ENCODE measurements at places on chromosomes 12 and 14.

DNA sequence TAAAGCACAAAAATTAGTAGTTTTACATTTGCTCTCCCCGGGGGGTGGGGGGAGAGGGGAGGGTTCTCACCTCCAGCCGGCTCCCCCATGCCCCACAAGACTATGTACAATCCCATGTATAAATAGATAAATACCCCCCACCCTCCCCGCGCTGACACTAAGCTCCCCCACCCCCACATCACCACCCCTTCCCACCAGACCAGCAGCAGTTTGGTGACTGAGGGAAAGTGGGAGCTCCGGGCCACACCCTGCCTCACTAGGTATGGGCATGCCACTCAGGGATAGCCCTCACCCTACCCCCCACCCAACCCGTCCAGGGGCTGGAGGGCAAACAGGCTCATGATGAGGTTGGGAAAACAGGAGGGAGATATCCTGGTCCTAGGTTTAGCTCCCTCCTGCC is 1.9 kb upstream of the PRKAG1 start:
- DNase-seq, result no peak

DNA sequence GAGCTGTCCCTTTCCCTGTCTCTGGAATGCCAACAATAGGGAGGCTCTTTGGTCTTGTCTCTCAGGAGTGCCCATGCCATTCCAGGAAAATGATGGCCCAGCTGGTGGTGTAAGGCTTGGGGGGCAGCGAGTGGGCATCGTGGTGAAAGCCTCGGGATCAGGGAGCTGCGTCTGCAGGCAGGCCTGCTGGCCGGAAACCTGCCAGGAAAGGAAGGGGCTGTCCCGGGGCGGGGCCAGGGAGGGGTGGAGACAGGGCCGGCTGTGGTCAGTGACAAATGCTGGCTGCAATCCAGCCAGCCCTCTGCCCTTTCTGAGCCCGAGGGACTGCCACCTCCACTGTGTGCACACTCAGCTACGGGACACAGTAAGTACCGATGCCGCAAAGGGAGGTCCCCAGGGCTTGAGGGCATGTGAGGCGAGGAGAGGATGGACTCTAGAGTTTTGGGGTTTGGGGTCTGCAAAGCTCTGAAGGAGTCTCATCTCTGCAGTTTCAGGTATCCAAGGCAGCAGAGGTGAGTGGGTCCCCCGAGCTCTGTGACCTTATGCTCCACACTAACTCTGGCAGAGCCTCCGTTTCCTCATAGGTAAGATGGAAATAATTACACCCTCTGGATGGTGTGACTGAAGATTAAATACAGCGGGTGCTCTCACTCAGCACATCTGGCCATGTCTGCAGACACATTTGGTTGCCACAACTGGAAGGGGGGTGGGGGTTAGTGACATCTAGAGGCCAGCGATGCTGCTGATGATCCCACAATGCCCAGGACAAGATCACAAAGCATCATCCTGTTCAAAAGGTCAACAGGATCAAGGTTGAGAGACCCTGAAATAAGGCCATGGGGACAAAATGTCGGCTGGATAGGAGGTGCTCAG is at the start of gene SERPINA5:
Gene SERPINA5, plus strand, starts transcription at position 300 of the 873 bp plus-strand sequence. CDS start 5,937 bp downstream, outside the sequence.
- no peak for DNase-seq

GRCh38 chr14:55717621-55718020 is 137.6 kb downstream of the KTN1 start:
- no peak for DNase-seq

DNA sequence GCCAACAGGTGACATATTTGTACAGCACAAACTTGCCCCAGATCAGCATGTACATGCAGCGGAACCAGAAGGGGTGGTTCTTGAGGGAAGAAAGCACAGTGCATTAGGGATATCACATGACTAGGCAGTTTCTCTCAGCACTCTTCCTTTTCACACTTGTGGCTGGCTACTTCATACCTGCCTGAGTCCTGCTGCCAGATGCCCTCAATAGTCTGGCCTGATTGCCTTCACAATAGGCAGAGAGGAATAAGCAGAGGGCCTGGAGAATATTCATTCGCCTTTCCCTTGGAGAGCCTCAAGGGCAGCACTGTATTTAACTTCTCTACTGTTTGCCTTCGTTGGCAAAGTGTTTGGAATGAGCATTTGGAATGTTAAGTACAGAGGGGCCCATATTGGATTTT is 7.9 kb downstream of the EMG1 start:
- DNase-seq, result no peak

DNA sequence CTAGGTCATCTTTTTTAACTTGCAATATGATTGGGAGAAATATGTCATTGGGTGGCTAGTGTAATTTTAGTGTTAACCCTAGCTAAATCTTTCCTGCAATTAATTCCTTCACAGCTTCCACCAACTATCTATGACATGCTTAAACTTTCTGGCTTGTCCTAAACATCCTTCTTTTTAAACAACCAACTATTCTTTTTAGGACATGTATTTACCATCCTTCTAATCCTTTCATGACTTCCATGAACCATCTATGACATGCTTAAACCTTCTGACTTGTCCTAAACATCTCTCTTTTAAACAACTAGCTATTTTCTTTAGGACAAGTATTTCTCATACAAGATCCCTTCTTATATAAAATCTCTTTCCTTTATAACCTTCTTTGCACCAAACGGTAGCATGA is 179.6 kb upstream of the PDZRN4 start:
- no peak for DNase-seq

GRCh38 chr12:119624966-119625365 is 31.4 kb downstream of the TMEM233 start:
- no peak for DNase-seq

DNA sequence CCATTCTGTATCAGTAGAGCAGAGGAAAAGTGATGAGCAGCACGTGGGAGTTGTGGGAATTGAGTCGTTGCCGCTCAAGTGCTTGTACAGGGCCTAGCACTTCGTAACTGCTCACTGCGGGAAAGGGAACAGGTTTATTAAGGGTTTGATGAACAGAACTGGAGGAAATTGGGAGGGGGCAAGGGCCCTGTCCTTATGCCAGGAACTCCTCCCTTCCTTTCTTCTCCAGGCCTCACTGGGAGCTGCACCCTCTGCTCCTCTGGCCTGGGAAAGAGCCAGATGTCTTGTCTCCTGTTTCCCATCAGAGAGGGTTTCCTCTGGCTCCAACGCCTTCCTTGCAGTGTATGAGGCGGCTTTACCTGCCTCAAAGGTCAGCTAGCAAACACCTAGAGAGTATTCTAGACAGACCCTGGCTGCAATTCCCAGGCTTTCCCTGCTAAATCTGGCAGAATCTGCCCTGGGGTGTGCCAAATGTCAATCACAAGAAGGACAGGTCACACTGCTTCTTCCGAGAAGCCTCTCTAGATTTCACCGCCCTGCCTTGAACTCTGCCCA is 78.4 kb downstream of the NTF3 start:
- DNase-seq, result no peak

GRCh38 chr14:26293909-26294308 is 303.9 kb downstream of the NOVA1 start:
- no peak for DNase-seq

- no peak for DNase-seq
Observed at GRCh38 chr12:130761537-130762318, 45.6 kb upstream of the RIMBP2 start.

DNA sequence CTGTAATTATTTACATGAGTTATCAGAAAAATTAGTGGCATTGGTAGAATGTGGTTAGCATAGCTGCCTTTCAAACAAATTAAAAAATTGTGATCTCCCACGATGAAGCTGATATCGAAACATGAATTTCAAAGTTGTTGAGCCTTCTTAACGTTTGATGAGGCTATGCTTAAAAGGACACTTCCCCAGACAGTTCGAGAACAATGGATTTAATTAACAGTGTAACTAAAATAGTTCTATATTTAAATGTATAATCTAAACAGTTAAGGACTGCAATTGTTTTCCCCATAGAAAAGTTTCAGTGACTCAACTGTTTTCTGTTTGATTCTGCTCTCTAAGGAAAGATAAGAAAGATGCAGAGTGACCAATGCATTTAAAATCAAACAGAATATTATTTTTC is 1.6 kb downstream of the CLEC2B start:
- no peak for DNase-seq

GRCh38 chr12:77113971-77114370 is 48.6 kb upstream of the E2F7 start:
- DNase-seq, result no peak

DNA sequence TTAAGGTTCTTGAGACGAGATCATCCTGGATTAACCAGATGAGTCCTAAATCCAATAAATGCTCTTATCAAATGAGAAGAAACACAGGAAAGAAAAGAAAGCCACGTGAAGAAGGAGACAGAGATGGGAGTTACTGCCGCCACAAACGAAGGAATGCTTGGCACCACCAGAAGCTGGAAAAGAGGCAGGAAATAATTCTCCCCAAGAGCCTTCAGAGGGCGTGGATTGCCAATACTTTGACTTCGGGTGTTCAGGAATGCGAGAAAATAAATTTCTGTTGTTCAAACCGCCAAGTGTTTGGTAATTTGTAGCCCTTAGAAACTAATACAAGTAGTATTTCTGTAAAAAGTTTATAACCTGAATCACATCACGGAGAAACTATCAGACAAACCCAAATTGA is 31.3 kb downstream of the ABCD2 start:
- DNase-seq, result no peak

GRCh38 chr12:10086387-10086786 is 12.4 kb downstream of the CLEC1A start:
- no peak for DNase-seq

Measured in esophagus squamous epithelium (tissue), 5 donors.